ENCODE measurements at places on chromosomes 5 and 9.

- no peak for DNase-seq
Measured at GRCh38 chr5:143501310-143502044, 98.0 kb upstream of the NR3C1 start.

- DNase-seq, result no peak
Measured at GRCh38 chr5:59588922-59589321, 304.6 kb downstream of the PDE4D start.

GRCh38 chr5:134275822-134276221 lies 49.9 kb upstream of the PPP2CA start:
- no peak for DNase-seq

DNA sequence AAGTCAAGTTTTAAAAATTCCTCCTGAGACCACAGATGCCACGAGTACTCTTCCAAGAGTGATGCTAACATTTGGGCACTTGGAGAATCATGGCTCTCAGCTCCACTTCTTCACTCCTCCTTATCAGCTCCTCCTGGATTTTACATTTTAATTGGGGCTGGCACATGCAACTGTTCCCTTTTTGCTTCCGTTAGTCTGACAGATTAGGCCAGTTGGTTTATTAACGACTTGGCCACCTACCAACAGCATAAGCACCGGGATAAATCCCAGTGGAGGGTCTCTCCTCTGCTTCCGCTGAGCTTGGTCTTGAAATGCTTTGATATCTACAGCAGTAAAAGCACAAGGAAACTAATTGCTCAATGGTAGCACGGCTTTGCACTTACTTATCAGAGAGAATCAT lies 134.6 kb upstream of the RASEF start:
- no peak for DNase-seq

GRCh38 chr5:171578049-171578828 lies 158.8 kb downstream of the FGF18 start:
- no peak for DNase-seq

DNA sequence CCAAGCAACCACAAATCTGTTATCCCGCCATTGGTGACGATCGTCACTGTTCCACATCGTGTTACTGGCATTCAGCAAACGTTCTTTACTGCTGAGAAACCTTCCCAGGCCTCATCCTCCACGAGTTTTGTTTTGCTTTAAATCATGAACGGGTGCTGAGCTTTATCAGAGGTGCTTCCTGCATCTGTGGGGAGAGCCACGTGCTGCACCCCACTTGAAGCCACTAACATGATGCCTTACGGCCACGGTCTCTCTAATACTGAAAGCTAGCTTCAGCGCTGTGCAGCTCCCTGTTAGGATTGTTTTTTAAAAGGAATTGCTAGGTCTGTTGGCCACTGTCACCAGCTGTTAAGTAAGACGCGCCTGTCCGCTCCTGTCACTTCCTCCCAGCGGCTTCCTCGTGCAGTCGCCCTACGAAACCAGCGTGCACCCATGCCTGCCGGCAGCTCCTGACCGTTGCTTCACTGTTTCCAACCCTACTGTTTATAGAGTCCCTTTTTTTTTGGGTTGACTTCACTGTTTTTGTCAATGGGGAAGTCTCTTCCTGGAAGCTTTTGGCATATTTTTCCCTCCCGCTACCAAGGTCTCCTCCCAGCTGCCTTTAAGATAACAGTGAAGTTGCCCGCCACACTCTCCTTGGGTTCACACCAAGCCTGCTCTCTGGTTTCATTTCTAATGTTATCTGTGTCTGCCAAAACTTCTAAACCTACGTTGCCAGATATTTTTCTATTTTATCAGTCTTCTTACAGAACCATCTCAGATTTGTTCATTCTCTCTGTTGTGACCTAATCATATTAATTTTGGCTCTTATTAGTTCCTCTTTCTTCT lies 20.3 kb downstream of the LPCAT1 start:
- no peak for DNase-seq

GRCh38 chr5:154015071-154015693 lies 23.5 kb downstream of the FAM114A2 start:
- no peak for DNase-seq

- no peak for DNase-seq
Measured at GRCh38 chr9:120690372-120690771, 23.9 kb downstream of the MEGF9 start.

GRCh38 chr5:105952875-105953274 lies 1717.9 kb downstream of the EFNA5 start:
- DNase-seq, result no peak

- no peak for DNase-seq
Measured at GRCh38 chr5:112555691-112556090, 136.6 kb upstream of the EPB41L4A start.

DNA sequence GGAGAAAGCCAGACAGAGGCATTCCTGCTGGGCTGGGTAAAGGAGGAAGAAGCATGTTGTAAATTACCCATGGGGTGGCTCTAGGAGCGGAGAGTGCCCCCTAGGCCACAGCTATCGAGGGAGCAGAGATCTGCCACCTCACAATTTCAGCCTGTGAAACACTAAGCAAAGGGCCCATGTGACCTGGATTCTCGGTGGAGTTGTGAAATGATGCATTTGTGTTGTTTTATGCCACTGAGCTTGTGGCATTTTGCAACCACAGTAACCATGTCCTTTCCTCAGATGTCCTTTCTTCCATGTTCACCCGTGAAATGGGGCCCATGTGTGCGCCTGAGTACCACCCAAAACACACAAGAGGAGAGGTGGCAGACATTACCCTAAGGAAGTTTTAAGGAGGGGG lies 159.3 kb downstream of the SYK start:
- no peak for DNase-seq

GRCh38 chr9:94645901-94646300 lies 6.6 kb upstream of the FBP1 start:
- no peak for DNase-seq

DNA sequence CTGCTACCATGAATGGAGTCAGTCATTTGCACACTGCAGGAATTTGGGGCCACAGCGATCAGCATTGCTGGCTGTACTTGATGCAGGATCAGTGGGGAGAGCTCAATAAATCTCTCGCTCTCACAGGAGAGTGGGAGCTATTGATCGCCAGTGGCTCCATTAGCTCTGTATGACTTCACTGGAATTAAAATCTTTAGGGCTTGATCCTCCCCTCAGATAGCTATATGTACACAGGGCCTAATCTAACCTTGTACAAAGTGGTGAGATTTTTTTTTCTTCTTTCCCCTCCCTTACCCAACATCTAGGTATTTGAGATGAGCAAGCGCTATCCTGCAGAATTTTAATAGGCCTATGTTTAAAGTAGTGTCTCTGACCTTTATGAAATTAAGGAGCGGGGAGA lies 84.9 kb downstream of the IZUMO3 start:
- DNase-seq, result no peak

- DNase-seq, result no peak
Measured at GRCh38 chr9:134052941-134053340, 14.9 kb downstream of the BRD3 start.

DNA sequence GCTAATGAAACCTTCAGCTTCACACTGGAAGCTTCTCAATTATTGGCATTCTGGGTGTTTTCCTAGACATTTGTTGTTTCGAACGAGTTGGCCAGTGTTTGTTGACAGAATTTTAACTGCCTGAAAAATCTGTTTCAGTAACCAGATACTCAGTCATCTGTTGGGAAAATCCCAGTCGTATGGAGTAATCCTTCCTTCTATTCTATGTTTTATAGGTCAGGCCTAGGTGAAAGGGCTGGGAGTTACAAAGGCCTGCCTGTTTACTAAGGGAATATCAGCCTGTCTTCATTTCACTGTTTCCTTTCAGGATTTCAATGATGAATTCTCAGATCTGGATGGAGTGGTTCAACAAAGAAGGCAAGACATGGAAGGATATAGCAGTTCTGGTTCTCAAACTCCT lies 59.9 kb downstream of the GRAMD2B start:
- DNase-seq, result no peak

DNA sequence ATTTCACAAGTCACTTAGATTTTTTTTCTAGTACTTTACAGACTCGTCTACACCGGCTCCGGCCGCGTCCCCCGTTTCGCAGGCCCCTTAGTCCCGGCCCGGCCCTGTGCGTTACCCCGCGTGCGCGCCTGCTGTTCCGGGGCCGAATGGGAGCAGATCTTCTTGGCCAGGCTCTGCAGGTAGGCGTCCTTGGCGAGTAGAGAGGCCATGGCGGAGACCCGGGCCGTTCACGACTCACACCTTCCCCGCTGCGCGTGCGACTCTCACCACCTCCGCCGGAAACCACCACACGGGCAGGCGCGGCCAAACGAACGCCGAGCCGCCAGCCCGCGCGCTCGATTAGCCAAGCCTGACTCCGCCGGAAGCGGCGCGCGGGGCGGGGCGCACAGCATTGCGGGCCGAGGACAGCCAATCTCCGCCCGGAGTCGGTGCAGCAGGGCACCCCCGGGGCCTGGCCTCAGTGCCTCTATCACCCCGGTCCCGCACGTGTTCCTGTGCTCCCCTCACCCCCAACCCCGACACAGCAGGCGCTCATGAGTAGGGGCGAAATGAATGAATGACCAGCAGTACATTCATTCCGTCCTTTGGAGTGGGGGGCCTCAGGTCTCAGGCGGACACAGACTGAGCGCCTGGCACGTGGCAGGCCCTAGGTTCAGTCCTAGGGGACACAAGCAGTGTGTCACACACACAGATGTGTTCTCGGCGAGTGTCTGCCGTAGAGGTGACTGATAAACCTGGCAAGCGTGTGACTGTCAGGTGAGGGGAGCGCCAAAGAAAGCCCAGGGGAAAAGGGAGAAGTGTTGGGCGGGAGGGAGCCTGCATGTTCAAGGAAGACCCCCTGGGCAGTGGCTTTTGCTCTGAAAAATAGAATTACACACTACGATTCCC lies at the start of gene SURF6:
Gene SURF6, minus strand, starts transcription at position 265 of the 888 bp plus-strand sequence. Its CDS starts 56 bp downstream, at position 209.
- peak; percentile 87 for DNase-seq

DNA sequence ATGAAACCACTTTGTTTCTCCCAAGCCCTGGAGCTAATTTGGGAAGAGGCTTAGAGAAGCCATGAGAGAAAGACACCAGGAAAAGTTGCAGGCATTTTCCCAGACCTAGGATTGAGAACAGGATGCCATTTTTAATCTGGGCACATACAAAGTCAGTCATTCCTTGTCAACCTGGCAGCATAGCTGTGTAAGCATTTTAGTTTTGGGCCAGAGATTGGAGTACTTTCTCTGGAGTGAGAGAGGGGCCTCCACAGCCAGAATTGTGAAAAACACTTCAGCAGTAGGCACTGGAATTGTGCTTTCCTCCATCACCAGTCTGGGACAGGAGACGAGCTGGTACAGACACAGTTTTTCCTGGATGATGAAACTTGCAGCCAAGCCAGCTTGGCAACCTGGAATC lies 390.3 kb upstream of the DMAC1 start:
- DNase-seq, result no peak

DNA sequence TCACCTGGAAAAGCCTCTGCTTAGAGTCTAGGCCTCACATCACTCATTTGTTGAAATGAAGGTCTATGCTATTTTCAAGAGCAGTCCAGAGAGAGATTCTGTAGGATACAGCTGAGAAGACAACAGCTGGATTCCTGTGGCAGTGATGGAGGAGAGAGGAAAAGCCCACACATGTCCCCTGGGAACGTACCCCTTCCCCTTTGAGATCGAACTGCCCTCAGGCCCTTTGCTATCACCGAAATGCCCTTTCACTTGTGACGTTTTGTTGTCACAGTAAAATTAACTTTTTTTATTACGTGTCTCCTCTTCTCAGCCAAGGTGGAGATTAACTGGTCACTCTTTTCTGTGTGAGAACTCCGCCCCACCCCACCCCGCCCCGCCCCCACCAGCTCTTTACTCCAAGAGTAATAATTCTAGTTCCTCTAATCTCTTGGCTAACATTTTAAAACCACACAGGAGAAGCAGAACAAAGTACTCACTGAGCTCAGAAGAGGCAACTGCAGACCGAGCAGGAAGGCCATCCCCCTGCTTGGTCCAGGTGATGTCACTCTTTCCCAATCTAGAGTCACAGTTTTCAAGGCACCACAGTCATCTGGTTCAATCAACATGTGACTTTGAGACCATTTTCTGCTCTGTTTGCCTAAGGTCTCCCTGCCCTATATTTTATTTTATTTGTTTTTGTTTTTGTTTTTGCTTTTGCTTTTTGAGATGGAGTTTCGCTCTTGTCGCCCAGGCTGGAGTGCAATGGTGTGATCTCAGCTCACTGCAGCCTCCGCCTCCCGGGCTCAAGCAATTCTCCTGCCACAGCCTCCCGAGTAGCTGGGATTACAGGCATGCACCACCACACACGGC lies 105.6 kb downstream of the SUSD1 start:
- DNase-seq, result no peak

DNA sequence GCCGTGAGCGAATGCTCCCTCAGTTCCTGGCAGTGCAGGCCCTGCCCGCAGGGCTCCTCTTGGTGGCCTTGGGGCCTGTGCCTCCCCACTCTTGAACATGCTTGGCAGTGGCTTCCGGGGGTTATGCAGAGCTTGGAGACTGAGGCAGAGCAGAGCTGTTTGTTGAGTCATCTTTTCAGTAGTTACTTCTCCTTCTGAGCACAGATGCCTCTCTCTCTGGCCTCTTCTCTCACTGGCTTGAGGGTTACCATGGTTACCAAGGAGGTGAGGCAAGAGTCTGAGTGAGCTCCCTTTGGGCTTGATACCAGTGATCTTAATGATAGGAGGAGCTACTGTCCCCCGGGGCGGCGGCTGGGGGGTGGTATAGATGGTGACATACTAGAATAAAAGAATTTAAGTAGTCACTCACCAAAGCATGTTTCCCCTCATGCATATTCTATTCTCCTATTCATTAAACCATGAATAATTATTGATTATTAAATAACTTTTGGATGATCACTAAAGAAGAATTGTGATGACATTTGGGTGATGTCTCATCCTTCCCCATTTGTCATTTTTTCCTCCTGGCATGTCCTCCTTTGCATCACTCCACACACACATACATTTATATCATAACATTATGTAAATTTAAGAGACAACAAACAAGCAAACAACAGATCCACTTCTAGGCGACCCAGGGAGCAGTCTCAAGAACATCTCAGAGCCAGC lies 111.1 kb downstream of the ARHGAP26 start:
- DNase-seq, result peak; percentile 92

- DNase-seq, result no peak
Measured at GRCh38 chr5:92562065-92562464, 1019.0 kb downstream of the NR2F1-AS1 start.

- no peak for DNase-seq
Measured at GRCh38 chr5:151281001-151281639, 22.4 kb downstream of the SLC36A3 start.

GRCh38 chr5:141663506-141663905 lies 12.3 kb upstream of the FCHSD1 start:
- no peak for DNase-seq

GRCh38 chr5:124421584-124421983 lies 324.9 kb downstream of the ZNF608 start:
- no peak for DNase-seq

All from hematopoietic multipotent progenitor cell (in vitro differentiated cells).